Cerebellar cortex (tissue), 1 donor: ENCODE measurements at places on chromosomes 4 and X.
A peak's percentile ranks its signal among the peaks of the same experiment; 100 is the strongest.

DNA sequence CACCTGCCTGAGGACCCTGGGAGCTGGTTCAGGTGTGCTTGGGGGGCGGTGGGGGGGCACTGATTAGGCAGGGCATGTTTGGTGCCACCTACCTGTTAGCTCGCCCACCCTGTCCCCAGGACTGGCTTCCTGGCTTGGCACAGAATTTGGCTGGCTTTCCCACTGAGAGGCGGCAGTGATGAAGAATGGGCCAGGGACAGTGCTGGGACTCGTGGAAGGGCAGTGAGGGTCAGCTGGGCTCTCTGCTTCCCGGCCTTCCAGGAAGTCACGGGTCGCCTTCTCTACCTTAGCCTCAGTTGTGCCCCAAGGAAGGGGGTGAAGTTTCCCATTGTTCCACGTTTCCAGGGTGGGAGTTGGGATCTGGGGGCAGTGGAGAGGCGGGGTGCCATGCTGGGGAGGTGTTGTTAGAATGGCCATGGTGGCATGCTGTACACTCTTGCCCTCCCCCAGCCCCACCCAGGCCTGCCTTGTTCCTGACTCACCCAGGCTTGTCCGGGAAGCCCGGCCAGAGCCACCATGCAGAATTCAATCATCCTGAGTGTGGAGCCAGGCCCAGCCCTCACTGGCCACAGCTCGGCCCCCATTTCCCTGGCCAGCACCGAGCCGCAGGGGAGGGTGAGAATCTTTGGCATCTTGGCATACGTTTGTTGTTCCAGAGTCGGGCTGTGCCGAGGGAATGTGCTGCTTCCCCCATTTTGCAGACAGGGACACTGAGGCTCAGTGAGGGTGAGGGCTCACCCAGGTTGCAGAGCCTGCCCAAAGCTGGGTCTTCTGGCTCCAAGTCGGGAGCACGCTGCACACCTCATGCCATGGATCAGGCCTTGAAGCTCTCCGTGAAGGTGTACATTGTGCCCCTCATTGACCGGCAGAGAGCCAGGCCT, 21.9 kb upstream of the GPR78 start:
- no peak for DNase-seq

GRCh38 chr4:53967986-53968385, 96.4 kb downstream of the CHIC2 start:
- no peak for DNase-seq

DNA sequence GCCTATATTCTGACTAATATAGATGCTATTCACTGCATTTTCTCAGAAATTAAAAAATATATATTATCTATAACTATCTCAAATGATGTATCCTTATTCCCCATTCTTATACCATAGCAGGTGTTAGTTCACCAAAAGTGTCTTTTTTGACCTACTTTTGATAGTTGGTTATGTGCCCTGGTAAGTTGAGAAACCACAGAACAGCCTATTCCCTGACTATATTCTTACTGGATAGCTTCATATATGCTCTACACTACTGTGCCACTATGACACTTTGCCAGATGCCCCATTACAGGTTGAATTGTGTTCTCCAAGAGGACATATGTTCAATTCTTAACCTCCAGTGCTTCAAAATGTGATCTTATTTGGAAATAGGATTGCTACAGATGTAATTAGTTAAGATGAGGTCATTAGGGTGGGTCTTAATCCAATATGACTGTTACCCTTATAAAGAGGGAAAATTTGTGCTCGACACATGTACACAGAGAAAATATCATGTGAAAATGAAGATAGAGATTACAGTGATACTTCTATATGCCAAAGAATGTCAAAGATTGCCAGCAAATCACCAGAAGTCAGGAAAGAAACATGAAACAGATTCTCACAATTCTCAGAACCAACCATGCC, 76.1 kb downstream of the LRBA start:
- no peak for DNase-seq

GRCh38 chr4:108662629-108663028, 12.2 kb downstream of the OSTC start:
- no peak for DNase-seq

DNA sequence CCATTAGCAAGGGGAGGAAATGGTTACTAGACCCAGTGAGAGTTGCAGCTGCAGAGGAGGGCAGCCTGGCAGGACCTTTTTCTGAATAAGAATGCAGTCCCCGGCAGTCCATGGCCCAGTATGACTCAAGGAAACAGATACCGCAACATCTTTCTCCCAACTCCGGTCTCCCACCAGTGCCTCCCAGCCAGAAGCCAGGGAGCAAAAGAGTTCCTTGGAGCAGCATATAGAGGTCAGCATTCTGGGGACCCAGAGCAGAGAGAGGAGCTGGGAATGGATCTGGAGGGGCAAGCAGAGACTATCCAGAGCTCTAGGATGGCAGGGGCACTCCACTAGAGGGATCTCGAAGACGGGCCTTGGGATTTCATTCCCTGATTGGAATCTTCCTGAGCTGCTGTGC, 339.2 kb upstream of the AADAT start:
- DNase-seq: no peak

DNA sequence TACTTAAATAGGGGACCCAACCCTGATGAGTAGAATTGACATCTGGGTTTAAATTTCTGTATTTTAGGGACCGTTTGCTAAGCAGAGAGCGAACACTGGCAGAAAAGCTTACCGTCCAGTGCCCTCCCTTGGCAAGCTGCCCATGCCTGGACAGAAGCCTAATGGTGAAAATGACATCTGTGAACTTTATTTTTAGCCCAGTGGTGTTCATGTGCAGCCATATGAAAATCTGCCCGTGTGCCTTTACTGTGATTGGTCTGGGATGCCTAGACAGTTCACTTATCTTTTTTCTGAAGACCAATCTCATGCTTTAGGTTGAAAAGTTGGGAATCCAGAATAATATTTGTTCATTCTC, 1.1 kb downstream of the STBD1 start:
- DNase-seq: no peak

DNA sequence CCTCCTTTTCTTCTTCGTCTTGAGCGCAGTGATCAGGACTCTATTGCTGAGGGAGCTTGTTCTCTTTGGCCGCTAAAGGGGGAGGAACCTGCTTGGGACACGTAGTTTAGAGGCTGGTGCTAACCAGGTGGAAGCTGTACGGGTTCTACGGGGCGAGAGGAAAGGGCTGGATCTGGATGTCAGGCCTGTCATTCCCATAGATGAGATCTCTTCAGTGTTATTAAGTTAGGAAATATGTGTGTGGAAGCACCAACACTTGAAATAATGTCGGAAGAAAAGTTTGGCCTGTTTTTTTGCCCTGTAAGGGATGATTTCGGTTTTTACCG, 643 bp downstream of the SRP72 start:
- DNase-seq: peak; percentile 70

- no peak for DNase-seq
These were observed 76.9 kb upstream of the EXOC1L start for GRCh38 chr4:55742655-55743202.

GRCh38 chr4:40194602-40195161, 2.1 kb upstream of the RHOH start:
- peak; percentile 50 for DNase-seq

DNA sequence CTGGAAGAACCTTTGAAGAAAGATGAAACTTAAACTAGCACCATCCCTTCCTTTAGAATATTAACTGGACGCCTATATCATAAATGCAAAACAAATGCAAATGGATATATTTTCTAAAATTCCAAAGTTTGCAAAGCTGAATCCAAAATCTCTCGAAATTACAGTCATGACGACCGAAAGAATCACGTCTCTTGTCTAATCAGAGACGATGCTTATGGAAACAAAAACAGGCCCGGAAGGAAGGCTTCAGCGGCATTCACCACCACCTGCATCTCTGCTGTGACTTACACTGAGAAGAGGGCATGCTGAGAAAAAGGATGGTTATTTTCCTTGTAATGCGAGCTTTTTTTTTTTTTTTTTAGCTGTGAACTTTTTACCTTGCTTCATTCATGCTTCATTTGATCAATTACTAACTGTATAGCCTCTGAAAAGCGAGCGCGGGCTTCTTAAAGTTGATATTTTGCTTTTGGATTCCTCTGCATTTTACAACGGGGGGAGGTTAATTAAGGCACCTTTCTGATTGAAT, 209.3 kb downstream of the SOWAHB start:
- DNase-seq: peak; percentile 69
